ENCODE measurements at places on chromosomes 7 and 10.

GRCh38 chr10:132510174-132510611 lies 27.4 kb upstream of the INPP5A start:
- DNase-seq: no peak

DNA sequence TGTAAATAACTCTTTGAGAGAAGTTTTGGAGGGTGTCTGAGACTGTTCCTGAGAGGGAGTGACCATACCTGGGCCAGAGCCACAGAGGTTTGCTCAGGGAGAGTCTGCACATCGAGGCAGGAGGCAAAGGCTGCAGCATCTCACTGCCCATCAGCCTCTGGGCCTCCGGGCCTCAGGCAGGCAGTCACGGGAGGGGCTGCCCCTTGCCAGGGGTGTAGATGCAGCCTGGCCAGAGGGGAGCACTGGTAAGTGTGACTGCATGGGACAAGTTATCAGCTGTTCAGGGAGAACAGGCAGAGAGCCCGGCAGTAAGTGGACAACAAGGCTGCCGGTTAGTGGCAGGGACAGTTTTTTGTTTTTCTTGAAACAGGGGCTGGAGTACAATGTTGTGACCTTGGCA lies 55.9 kb downstream of the ZNF467 start:
- DNase-seq: no peak

DNA sequence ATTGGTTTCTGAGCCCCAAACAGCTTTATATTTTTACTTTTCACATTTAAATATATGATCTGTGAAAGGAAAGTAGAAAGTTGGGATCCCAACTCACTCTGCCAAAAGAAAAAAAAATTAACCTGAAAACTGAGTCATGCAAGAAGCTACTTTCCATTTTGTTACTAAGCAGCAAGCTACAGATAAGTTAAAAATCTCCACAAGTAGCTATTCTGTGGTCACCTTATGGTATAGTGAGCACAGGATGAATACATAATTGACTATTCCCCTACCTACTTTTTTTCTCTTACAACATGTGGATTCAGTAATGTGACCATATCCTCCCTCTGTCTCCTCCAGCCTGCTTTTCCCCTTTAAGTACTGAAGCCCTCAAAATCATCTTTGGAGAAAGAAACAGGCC lies 30.3 kb upstream of the CREB3L2 start:
- DNase-seq: no peak

GRCh38 chr10:104816501-104816900 lies 175.4 kb downstream of the SORCS3 start:
- DNase-seq: no peak

DNA sequence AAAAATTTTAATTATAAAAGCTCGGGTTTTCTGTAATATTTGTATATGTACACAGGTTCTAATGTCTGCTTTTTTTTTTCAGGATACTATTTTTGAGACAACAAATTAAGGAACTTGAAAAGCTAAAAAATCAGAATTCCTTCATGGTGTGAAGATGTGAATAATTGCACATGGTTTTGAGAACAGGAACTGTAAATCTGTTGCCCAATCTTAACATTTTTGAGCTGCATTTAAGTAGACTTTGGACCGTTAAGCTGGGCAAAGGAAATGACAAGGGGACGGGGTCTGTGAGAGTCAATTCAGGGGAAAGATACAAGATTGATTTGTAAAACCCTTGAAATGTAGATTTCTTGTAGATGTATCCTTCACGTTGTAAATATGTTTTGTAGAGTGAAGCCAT lies 57.9 kb upstream of the BAMBI start:
- no peak for DNase-seq

DNA sequence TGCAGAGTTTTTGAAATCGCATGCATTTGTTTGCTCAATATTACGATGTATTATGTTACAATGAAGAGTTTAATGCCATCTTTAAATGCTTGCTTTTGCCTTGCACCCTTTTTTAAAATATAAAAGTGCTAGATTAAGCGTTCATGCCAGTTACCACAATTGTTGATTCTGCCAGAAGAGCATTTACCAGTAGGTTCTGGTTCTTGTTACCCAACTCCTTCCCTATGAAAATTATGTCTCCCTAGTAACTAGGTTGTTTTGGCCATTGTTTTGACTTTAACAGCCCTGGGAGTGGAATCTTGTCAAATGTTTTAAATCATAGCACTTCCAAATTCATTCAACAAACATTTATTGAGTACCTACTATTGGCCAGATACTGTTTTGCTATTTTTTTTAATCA lies 32.8 kb upstream of the CDK14 start:
- DNase-seq: no peak

DNA sequence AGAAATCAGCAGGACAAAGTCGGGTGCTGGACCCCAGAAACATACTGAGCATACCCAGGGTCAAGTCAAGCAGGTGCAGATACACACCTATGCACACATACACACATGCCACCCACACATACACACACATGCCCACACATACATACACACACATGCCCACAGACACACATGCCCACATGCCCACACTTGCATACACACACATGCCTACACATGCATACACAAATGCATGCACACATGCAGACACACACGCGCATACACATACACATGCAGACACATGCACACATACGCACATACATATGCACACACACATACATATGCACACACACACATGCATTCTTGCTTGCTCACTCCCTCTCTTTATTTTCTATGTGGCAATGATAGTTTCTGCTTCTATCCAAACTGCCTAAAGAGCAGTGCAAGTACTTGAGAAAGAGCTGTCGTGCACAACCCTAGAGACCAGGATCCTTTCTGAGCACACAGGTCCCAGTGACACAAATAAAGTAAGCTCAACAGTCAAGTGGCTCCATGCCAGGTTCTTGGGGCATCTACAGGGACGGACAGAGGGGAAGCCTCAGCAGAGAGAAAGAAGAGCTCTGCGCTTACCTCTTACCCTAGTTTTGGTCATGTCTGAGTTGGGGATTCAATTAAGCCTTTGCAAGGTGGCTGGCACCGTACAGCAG lies 83.7 kb downstream of the EBF3 start:
- no peak for DNase-seq

DNA sequence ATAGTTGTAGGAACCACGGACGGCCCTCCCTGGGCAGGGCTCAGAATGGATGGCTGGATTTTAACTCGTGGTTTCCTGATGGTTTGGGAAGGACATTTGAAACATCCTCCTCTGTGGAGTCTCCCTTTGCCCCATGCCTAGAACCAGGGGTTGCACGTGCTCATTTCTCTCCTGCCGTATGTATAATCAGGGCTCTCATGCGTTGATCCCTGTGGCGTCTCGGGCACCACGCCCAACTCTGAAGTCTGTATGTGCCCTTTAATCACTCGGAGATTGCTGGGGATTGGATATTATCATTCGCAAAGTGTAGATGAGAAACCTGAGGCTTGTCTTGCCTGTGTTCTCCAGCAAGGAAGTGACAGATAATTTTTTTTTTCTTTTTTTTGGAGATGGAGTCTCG lies 257.1 kb downstream of the CAMK1D start:
- DNase-seq: no peak

GRCh38 chr10:133274751-133275683 lies 1.7 kb downstream of the ADAM8 start:
- peak; percentile 72 for DNase-seq

DNA sequence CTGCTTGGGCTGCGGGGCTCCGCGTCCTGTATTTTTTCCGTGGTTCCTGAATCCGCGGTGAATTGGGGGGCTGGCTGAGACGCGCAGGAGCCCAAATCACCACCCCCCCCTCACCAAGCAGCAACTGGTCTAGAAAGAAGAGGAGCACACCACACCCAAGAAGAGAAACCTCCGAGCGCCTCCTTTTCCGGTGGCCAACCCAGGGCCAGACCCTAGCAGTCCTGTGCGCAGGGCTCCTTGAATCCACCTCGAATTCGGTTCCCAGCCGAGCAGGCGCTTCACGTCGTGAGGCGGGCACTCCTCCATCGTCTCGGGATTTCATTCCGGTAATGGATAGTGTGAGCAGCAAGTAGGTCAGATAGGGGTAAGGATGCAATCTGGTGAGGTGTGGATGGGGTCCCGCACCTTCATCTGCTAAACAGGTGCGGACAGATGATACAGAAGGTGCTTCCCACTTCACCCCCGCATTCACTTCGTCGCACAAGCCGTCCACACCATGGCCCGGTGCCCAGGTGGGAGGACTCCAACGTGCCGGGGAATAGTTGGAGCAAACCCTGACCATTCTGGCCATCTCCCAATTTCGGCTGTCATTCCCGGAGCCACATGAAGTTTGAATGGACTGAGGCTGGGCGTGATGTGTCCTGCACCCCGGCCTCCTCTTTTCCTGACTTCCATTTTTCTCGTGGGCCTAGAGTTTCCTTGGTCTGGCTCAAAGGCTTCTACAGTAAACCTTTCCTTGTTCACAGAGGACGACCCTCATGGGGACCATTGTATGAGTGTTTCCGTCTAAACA lies 19.8 kb upstream of the ZNF273 start:
- no peak for DNase-seq

- no peak for DNase-seq
These were observed 161.7 kb downstream of the FANK1 start for GRCh38 chr10:126058104-126058503.
